ENCODE measurements at places on chromosomes 16 and 17.
A peak's percentile ranks its signal among the peaks of the same experiment; 100 is the strongest.

DNA sequence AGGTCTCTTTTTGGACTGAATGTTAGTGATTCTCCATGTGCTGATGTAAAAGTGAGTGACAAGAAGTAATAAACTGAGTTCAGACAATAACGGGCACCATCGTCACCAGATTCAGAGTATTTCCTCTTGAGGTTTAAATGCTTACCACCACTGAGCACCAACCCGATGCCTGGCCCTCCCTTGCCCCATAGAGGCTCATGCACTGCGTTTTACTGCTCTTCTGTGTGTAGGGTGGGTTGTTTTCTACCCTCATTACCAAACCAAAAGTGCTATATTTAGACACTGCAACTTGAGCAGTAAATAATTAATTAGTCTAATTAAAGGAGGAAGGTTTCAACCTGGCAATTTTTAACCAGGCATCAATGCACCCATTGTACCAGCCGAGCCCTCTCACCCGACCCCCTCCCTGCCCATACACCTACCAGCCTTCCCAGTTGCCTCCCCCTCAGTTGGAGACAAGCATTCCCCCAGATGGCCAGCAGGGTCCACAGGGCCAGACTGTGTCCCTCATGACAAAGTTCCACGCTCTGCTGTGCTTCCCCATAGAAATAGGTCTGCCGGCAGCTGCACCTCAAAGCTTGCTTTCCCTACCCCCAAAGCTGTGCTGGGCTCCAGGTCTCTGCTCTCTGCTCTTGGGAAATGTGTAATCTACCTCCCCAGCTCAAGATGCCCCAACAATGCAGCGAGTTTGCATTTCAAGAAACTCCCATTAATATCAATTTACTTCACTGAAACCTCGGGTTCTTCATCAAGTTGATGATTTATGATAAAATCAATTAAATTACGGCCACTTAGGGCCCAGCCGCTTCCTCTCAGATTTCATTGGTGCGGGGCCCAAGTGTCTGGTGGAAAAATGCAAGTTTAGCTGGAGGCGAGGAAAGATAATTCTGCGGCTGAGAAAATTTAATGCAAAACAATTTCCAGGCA is 16.0 kb downstream of the HOXB4 start:
- DNase-seq: peak; percentile 13

GRCh38 chr17:32936186-32936893 is 8.4 kb downstream of the TMEM98 start:
- DNase-seq: no peak

GRCh38 chr17:77555741-77556291 is 402.7 kb upstream of the TNRC6C start:
- no peak for DNase-seq

DNA sequence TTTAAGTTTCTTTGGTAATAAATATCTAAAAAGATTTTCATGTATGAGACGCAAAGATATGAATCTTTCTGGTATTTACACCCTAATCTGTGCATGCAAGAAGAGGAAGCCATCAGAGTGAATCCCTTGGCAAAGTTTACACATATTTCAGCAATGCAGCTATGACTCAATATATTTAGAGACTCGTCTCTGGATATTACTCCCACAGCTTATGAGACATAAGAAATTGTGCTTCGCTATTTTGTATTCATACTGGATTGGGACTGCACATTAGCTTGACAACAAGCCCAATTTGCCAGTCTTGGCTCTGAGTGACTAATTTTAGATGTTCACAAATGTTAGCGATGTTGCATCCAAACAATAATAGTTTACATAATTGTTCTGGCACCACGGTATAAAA is 532.0 kb downstream of the CDH11 start:
- DNase-seq: no peak

DNA sequence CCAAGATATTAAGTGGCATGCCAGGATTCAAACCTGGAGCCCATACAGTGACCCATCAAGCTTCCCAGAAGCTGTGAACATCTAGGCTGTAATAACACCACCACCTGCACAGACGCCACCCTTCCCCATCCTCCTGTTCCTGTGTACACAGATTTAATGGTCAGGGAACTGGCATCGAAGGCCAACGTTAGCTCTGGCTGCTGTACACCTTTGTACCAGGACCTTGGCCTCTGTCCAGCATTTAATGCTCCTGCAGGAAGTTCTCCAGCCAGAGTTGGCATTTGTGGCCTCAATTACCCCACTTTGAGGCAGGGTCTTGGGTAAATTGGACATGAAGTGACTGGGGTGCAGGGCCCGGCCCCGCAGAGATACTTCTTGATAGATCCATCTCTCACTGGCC is 49.3 kb downstream of the SCNN1B start:
- no peak for DNase-seq

GRCh38 chr16:72956124-72957064 is 91.5 kb downstream of the ZFHX3 start:
- DNase-seq: no peak

GRCh38 chr17:81424151-81425017 is 29.1 kb downstream of the BAHCC1 start:
- DNase-seq: no peak

DNA sequence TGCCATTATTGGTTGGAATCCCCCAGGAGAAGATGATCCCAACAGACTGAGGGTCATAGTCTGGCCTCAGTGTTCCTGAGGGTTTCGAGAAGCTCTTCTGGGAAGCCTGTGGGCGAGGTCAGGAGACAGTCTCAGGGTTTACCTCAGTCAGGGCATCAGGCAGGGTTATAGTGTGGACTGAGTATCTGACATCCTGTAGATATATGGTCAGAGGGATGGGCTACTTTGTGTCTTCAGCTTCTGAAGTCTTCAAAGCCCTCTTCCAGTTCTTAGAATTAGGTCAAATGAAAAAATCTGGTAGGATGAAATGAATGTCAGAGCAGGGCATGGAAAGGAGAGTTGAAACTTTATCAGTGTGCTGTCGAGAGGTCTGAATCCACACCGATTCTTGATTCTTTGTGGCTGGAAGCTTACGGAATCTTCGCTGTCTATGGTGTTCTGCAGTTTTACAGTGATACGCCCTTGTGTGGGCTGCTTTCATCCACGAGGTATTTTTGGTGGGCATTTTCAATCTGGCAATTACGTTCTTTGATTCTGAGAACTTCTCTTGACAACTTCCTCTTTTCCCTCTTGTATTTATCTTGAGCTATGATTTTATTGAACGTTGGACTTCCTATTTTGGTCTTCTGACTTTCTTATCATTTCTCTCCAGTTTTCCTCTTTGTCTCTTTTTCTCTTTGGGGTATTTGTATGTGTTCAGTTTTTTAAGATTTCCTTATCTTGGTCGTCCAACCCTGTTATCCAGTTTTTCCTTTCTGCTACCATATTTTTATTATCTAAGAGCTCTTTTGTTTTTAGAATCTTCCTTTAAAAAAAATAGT is 30.4 kb downstream of the BPTF start:
- DNase-seq: no peak
